Activated naive CD8-positive, alpha-beta T cell treated with anti-CD3 and anti-CD28 coated beads, Interleukin-2, amount 50 U/mL, for 24 hours (primary cell): ENCODE measurements at places on chromosomes 2 and 18.

GRCh38 chr2:31217465-31218200 lies at the start of gene CAPN14:
CAPN14 (minus strand) TSS chr2:31217515; CDS start chr2:31205447, 12,068 bp downstream.
- no peak for DNase-seq

DNA sequence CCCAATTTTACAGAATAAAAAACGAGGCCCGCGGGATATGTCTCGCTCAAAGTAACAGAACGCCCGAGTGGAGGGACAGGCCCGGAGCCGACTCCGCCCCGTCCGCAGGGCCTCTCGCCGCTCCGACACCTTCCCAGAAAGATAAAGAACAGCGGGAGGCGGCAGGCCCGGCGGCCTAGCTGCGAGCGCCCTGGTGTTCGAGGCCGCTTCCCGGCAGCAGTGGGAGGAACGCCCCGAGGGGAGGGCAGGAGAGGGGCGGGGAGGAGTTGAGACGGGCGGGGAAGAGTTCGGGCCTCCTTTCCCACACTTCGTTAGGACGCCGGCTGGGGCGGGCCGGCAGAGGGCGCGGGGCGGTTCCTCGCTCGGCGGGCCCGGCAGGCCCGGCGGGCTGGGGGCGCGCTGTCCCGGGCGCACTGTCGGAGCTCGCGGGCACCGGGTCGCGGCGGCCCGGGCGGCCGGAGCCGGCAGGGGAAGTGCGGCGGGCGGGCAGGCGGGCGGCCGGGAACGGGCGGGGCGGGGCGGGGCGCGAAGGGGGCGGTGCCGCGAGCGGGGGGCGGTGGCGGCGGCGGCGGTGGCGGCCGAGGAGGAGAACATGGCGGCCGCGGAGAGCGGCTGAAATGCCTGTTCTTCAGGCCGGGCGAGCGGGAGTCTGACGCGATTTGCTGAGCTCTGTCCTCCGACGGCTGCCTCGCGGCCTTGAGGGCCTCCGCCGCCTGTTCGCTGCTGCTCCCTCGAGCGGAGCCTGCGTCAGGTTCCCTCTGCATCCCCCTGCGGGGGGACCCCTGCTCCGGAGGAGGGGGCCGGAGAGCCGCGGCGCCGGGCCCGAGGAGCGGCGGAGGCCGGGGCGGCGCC lies at the start of gene NCOA1:
NCOA1 (plus strand) TSS at position 565 of the 852 bp plus-strand sequence. CDS start 167,424 bp downstream, outside the sequence.
- DNase-seq = peak; percentile 90

GRCh38 chr2:3141696-3142095 lies 235.9 kb downstream of the EIPR1 start:
- DNase-seq = no peak

DNA sequence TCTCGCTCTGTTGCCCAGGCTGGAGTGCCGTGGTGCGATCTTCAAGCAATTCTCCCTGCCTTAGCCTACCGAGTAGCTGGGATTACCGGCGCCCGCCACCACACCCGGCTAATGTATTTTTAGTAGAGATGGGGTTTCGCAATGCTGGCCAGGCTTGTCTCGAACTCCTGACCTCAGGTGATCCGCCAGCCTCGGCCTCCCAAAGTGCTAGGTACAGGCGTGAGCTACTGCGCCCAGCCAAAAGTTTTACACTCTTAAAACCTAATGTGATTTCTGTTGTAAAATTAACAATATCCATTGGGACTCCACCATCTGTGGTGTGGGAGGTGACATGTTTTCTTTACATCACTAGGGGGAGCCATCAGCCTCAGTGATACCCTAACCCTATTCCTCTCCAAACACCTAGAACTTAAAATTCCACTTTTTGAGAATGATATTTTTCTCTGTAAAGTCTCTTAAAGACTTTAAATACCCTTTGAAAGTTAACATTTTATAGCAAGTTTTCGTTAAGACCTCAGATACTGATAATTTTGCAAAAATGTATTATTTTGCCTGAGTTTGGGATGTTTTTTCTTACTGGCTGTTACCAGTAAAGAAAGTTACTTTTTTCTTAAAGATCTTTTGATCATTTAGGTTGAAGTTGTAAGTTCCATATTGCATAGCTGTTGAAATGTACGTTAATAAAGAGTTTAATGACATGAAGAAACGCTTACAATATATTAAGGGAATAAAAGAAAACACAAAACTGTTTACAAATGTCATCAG lies 11.6 kb upstream of the EIF2AK2 start:
- peak; percentile 15 for DNase-seq

DNA sequence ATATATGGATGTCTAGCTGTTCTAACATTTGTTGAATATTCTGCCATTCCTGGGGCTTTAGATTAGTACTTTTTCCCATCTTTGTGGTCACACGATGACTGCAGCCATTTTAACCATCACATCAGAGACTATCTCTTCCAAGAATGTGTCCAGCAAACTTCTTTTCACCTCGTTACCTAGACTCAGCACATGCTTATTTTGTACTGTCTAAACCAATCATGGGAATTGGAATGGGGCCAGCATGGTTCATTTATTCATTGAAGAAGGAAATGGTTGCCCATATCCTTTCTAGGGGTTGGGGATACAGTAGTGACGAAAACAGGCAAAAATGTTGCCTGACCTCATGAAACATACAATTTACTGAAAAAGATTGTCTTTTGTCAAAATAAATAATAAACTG lies 2.5 kb upstream of the VRK2 start:
- no peak for DNase-seq

GRCh38 chr2:222861411-222862105 lies 722 bp downstream of the ACSL3 start:
- DNase-seq = peak; percentile 32

GRCh38 chr2:11080253-11081115 lies 74.8 kb upstream of the SLC66A3 start:
- no peak for DNase-seq

GRCh38 chr2:206647985-206648384 lies 5.7 kb downstream of the FAM237A start:
- DNase-seq = no peak

- no peak for DNase-seq
These were observed 74.4 kb downstream of the DDX18 start for GRCh38 chr2:117888897-117889296.

DNA sequence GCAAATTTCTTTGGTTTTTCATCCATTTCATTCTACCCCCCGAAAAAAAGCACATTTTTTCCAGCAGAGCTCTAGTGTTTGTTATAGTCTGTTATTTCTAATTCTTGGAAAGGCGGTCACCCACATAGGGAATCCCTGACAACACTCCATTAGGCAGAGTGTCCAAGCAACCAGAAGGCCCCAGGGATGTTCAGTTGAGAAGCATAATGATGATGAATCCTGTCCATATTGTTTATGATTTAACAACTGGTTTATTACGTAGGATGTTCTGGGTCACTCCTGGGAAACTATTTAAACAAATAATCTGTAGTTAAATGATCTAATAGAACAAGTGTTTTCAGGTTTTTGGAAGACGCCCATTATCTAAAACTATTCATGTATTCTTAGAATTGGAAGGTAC lies 388.7 kb downstream of the TNS1 start:
- DNase-seq = no peak

DNA sequence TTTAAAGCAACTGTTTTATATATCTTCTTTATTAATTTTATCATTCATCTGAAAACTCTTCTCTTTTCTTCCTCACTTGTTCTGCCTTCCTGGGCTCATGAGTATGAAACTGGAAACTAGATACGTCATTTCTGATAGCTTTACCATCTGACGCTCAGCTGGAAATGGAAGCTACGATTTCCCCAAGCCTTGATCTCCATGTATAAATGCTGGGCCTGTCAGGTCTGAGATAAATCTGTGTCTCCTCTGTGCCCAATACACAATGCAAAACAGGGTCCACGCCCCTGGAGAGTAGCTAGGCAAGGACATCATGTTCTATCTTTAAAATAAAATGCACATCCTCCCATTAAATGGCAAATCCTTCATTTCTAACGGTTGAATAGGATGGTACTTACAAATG lies 238.4 kb downstream of the AFF3 start:
- DNase-seq = no peak

GRCh38 chr2:211380041-211380440 lies 823.6 kb downstream of the CPS1 start:
- DNase-seq = no peak

DNA sequence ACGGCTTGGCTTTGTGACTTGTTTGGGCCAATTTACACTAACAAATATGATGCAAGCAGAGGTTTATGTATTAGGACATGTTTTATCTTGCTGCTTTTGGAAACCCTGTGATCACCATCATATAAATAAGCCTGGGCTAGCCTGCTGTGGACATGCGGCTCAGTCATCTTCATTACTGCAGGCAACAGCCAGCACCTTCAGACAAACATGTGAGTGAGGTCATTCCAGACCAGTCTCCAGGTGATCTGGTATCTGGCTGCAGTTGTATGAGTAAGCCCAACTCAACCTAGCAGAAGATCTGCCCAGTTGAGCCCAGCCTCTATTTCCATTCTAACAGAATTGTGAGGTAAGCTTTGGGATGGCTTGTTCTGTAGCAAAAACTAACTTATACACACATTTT lies 254.6 kb upstream of the ATP5MC3 start:
- no peak for DNase-seq

DNA sequence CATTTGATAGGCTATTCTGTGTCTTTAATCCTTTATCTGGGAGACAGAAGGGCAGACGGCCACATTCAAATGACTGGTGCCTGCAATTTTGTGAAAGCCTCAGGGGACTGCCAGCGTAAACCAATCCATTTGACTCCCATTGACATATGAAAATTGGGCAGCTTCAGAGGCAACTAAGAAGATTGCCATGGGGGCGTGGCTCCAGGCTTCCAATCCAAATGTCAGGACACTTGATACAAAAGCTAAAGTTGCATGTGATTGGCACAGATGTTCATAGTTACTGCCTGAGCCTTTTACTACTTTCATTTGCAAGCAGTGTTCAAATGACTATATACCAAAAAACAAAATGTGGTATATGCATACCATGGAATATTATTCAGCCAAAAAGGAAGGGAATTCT lies 42.0 kb downstream of the SPC25 start:
- DNase-seq = no peak

GRCh38 chr2:148493822-148494563 lies 150.6 kb upstream of the EPC2 start:
- no peak for DNase-seq

DNA sequence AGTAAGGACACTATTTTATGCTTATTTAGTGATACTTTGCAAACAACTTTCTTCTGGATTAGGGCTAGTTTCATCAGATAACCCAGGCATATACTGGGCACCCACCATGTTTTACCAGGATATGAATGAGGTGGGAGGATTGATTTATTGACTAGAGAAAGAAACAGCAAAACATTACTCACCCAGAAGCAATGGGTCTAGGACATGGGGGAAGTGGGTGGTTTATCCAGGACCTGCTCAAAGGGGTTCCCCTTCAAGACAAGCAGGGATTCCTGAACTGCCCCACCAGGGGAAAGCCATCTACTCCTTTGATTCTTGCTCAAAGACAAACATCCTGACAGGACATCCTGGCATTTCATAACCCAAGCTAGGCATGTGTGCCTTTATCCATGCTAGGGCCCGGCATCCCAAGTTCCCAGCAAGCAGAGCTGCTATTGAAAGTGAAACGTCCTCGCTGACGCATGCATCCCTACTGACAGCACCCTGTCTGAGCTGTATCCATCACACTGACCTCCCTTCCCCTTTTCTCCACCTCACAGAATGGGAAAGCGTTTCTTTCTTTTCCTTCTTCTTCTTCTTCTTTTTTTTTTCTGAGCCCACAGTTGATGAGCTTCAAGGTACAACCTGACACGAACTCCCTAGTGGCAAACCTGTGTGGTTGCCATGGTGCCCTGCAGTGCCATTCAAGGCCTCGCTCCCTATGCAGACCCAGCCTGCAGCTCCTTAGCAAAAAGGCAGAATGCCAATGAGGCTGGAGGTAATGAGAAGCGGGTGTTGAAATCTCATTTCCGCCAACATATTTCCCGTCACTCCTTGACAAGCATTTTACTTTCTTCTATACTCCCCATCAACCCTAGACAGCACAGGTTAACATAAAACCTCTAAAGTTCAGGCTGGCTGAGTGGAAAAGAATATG lies 70.5 kb downstream of the CLHC1 start:
- no peak for DNase-seq

DNA sequence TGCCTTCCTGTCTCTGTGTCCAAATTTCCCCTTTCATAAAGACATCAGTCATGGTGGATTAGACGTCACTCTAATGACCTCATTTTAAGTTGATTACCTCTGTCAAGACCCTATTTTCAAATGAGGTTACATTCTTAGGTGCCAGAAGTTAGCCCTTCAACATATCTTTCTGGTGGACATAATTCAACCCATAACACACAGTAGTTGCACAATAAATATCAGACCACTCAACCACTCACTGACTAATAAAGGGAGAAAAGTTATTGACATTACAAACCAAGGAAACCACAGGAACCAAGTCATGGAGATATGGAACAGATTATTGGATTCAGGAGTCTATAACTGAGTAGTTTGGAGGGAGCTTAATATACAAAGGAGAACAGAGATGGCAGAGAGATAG lies 377.4 kb upstream of the ACVR2A start:
- DNase-seq = no peak

DNA sequence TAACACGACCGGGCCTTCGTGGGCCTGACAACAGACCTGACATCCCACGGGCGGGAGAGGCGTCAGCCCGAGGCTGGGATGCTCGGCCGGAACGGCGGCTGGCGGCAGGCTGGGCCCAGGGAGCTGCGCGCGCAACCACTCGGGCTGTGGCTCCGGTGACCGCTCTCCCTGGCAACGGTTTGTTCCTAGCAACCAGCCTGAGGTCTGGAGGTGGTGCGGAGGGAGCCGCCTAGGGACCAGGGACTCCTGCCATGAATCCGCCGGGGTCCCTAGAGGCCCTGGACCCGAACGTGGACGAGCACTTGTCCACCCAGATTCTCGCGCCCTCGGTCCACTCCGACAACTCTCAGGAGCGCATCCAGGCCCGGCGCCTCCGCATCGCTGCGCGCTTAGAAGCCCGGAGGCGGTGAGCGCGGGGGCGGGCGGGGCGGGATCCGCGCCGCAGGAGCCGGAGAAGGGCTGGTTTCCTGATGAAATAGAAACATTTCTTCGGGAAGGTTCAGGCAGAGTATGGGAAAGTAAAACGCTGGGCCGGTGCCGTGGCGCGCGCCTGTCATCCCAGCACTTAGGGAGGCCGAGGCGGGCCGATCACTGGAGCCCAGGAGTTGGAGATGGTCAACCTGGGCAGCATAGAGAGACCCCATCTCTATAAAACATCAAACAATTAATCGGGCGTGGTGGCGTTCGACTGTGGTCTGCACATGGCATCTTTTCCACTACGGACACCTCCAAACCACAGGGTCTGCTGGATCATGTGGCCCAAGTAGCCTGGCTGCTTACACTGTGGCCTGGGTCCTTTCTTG lies at the start of gene DRC1:
DRC1 (plus strand) TSS at position 182 of the 803 bp plus-strand sequence; CDS start at position 252, 70 bp downstream.
- DNase-seq = peak; percentile 46

- DNase-seq = no peak
These were observed 6.8 kb upstream of the GAL3ST2 start for GRCh38 chr2:241769819-241770184.

DNA sequence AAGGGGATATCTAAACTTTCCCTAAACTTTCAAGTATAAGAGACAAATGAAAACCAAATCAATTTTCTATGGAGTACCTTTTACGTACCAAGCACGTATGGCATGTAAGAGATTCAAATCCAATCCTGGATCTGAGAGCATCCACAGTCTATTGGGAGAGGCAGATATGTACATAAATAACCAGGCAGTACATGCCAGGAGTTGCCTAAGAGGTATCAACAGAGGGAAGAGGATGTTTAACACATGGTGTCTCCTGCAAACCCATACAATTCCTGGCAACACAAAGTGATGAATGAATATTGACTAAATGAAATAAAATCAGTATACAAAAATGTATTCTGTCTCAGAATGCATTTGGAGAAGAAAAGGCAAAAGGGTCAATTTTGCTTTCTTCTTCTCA lies 116.6 kb downstream of the PIGN start:
- DNase-seq = no peak
